ENCODE measurements at places on chromosomes 13 and 19.
A peak's percentile ranks its signal among the peaks of the same experiment; 100 is the strongest.

GRCh38 chr13:96119921-96120320 lies 30.0 kb downstream of the HS6ST3 start:
- DNase-seq = no peak

- DNase-seq = no peak
These were observed 226.8 kb downstream of the TBC1D4 start for GRCh38 chr13:75255147-75255546.

- DNase-seq = no peak
These were observed 8.2 kb downstream of the GRIN3B start for GRCh38 chr19:1008268-1009040.

DNA sequence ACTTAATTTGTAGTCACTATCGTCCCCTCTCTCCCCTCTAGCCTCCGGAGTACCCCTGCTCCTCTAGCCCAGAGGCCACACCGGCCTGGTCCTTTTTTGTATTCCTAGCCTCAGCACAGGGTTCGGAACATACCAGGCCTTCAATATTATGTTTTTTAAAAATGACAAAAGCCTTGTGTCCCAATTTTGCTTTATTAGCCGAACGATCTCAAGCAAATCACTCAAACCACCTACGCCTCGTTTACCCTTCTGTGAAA lies 463 bp upstream of the POMP start:
- no peak for DNase-seq

DNA sequence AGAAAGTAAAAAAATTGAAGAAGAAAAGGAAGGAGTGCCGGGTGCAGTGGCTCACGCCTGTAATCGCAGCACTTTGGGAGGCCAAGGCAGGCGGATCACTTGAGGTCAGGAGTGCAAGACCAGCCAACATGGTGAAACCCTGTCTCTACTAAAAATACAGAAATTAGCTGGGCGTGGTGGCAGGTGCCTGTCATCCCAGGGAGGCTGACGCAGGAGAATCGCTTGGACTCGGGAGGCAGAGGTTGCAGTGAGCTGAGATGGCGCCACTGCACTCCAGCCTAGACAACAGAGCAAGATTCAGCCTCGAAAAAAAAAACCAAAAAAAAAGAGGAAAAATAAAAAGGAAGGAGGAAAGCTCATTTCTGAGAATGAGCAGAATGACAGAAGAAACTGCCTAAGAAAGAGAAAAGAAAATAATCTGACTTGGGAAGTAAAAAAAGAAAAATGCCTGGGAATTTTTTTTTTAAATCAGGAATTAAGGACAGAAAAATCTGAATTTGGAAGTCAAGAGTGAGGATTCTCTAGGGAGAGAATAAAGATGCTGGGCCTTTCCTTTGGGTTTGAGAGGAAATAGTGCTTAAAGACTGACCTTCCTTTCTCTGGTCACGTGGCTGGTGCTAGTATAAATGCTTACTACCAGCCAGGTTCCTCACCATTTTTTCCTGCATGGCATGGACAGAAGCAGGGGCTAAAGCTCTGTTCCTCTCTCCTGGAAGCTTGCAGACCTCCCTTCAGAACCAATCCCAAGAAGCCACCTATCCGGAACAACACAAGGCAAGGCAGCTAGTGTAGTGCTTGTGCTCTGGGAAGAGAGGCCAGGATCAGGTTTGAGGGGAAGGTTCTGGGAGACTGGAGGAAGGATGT lies at the start of gene FFAR2:
Gene FFAR2, plus strand, starts transcription at position 652 of the 864 bp plus-strand sequence. CDS start 1,458 bp downstream, outside the sequence.
- no peak for DNase-seq

GRCh38 chr13:76329866-76330580 lies 556.2 kb downstream of the KCTD12 start:
- no peak for DNase-seq

GRCh38 chr13:35995136-35995535 lies 136.0 kb downstream of the DCLK1 start:
- DNase-seq = no peak

DNA sequence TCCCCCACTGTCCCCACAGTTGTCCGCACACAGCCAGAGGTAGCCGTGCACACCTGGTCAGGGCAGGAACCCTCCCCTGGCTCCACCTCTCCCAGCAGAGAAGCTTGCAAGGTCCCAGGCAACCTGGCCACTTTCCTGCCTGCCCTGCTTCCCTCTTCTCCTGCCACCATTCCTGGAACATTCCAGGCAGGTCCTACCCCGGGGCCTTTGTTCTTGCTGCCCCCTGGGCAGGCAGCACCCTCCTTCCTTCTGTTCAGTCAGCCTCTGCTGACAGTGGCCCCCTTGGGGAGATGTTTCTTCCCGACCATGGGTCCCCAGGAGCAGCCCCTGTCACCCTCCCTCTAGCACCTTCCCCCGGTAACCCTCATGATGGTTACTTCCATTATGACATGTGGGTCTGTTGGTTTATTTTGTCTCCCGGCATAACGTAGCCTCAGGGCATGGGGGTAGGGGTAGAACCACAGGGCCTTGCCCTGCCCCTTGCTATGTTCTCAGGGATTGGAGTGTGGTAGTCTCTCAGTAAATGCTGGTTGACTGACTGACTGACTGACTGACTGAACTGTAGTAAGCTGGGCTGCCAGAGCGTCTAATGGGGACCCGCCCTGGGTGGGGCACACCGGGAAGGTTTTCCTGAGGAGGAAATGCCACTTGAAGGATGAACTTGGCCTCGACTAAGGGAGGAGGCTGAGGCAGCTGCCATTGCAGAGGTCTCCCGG lies 10.8 kb downstream of the PAK4 start:
- peak; percentile 44 for DNase-seq

DNA sequence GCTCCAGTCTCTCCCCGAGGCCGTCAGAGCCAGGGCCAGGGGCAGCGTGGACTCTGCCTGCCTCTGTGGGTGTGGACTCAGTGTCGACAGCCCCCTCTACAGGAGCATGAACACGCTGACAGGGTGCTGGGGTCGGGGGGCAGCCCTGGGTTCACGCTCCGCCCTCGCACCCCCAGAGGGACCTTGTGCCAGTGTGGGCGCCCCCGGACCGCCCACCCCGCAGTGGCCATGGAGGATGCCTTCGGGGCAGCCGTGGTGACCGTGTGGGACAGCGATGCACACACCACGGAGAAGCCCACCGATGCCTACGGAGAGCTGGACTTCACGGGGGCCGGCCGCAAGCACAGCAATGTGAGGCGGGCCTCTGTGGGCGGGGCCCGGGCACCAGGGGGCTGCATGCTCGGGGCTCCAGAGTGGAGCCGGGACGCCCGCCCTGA lies 8.3 kb downstream of the TRPM4 start:
- DNase-seq = no peak

- no peak for DNase-seq
These were observed 741 bp upstream of the TUBGCP3 start for GRCh38 chr13:112588490-112589297.

GRCh38 chr13:34816245-34816884 lies 125.7 kb upstream of the NBEA start:
- peak; percentile 5 for DNase-seq

DNA sequence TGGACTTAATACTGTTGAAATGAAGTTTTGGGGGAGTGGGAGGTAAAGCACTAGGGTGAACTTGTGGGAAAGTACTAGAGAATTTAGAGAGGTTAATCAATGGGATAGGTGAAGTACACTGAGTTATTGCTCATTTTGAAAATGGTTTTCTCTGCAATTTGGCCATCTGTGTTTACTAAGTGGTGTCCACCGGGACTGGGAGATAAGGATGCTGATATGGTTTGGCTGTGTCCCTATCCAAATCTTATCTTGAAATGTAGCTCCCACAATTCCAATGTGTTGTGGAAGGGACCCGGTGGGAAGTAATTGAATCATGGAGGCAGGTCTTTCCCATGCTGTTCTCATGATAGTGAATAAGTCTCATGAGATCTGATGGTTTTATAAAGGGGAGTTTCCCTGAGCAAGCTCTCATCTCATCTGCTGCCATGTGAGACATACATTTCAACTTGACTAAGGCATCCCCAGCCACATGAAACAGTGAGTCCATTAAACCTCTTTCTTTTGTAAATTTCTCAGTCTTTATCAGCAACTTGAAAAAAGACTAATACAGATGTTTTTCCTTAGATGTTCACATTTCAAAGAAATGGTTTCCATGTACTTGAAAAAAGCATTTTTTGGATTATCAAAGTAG lies 1569.4 kb upstream of the PRR20A start:
- no peak for DNase-seq

GRCh38 chr13:57633141-57633949 lies 1.8 kb downstream of the PCDH17 start:
- peak; percentile 70 for DNase-seq

GRCh38 chr19:913080-913748 lies at the start of gene R3HDM4:
Gene R3HDM4 (minus strand): TSS chr19:913219. CDS start chr19:913157, 62 bp downstream.
- no peak for DNase-seq

GRCh38 chr13:45564133-45564776 lies 51.3 kb downstream of the ERICH6B start:
- no peak for DNase-seq

Data from ELF-1 (cell line).